Globus pallidus (tissue), 1 donor: ENCODE measurements at places on chromosomes 4 and X.

GRCh38 chr4:165600959-165601683 lies 222.3 kb downstream of the CPE start:
- DNase-seq: no peak

GRCh38 chr4:140003876-140004548 lies 150.0 kb downstream of the MAML3 start:
- no peak for DNase-seq

GRCh38 chr4:14364953-14365536 lies 637.2 kb upstream of the CPEB2 start:
- no peak for DNase-seq

GRCh38 chr4:7909463-7910262 lies 30.0 kb downstream of the AFAP1 start:
- DNase-seq: no peak

DNA sequence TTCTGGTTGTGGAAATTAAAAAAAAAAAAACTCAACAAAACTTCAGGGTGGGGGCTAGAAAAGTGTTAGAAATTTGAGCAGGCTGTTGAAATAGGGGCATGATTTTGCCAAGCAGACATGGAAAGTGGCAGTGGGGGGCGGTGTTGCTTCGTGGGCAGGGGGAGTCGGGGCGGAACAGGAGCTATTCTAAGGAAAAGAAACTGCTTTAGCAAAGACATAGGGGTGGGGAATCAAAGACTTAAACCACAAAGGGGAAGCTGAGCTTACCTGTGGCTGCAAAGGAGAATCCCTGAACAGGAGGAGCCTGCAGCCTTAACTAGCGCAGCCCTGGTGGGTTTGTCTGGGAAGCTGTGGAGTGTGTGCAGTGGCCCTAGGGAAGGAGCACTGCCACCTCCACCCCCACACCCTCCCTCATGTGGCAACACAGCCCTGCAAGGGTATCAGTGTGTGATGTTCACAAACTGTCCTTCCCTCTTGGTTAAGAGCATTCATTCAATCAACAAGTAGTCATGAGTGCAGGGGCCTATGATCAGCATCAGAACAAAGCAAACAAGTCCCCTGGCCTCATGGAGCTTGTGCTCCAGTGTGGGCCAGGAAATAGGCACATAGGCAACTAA lies 20.5 kb downstream of the SEL1L3 start:
- DNase-seq: no peak

DNA sequence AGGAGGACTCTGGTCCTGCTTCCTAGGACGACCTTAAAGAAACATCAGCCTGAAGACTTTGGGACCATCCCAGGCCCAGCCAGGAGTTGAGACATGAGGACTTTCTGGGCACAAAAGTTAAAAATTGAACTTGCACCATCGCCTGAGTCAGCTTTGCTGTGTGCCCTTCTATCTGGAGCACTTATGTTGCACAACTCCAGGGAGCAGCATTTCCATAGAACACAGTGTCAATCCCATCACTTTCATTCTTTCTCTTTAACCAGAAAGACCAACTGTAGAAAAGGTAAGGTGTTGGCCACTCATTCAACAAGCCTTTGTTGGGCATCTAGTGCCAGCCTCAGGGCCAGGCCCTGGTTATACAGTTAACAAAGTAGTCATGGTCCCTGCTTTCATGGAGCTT lies 8.6 kb upstream of the CLDN24 start:
- DNase-seq: no peak
